ENCODE measurements at places on chromosomes 6 and 20.

DNA sequence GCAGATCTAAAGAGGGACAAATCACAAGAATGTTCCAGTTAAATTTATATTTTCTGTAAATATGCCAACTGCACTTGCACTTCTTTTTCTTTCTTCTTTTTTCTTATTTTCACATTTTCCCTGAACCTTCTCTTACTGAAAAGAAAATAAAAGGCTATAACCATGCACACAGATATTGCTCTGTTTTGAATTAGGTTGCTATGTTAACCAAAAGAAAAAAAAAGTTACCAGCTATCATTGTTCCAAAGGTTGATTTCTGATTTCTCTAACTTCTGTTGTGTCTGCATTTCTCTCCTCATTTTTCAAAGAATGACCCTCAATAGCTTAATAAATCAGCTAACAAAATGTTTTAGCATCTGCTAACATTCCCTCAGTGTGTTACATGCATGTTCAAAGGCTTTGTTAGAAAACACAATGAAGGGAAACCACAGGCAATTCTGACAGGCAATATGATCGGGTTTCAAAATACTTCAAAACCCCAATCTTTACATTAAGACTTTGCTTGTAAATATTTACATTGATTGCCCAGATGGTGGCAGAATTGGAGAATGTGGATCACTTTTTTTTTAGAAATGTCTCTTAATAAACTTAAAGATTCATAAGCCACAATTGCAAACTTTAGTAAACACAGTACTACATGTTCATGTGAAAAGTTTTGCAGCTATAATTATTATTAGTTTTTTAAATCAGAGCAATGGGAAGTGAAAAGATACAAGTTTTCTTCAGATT is 928.3 kb upstream of the FLRT3 start:
- DNase-seq: no peak

GRCh38 chr20:4780245-4780644 is 58.5 kb downstream of the PRND start:
- DNase-seq: no peak

DNA sequence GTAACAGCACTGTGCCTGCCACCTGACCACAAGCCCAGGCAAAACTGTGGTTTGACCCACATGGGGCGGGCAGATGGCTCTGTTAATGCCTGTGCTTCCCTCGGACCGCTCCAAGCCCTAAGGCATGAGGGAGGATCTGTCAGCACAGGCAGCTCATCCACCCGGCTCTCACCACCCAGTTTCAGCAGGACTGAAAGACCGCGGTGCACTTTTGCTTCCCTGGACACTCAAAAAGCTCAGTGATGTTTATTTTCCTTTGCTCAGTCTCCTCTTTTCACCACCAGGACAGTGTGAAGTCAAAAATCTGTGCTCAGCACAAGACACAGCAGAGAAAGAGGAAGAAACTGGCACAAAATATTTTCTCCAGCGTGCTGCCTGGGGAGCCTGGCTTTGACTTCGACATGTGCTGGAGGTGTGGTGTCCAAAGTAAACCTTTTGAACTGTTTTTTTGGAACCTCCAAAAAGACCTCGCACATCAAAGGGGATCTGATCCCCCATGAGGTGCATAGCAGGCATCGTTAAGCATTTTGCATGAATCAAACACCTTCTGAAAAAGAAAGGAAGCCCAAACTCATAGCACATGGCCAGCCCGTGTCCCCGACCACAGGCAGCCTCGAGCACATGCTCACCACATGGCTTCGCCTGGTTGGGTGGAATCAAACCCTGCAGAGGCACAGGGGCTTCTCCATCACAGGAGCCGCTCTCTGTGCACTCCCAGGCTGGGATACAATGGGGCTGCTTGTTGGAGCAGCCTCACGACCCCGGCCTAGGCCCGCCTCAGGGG is 441.7 kb upstream of the JARID2 start:
- DNase-seq: peak; percentile 18

DNA sequence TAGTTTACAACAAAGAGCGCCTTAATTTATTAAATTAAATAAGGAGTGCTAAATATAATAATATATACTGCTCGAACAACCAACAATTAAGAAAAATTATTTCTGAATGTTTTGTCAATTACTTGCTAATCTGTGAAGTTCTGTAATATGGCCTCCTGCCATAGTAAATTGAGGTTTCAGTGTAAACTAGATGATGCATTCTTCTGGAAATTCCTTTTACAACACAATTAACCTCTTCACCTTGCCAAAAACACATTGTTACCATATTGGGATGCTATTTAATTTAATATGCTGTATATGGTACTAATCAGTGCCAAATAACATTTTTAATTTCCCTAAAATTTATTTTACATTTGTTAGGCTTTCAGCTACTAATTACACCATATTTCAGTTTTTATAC is 808.4 kb upstream of the CITED2 start:
- no peak for DNase-seq

DNA sequence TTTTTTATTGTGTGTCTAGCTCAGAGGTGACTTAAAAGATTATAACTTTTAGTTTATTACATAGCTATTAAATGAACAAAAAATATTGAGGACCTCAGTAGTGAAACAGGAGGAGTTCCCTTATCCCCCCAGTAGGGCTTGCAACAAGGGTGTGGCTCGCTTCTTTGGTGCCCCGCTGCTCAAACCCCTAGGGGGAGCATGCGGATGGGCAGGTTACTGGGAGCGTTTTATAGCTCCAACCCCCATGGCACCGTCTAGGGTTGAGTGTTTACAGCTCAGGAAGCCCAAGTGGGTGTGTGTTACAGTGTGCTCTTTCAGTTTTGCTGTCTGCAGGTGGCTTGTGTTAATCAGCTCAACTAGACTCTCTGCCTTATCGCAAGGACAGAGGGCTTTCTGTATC is 1513.7 kb downstream of the GRIK2 start:
- DNase-seq: no peak

- DNase-seq: no peak
Observed at GRCh38 chr6:53892707-53893106, 97.9 kb downstream of the LRRC1 start.

DNA sequence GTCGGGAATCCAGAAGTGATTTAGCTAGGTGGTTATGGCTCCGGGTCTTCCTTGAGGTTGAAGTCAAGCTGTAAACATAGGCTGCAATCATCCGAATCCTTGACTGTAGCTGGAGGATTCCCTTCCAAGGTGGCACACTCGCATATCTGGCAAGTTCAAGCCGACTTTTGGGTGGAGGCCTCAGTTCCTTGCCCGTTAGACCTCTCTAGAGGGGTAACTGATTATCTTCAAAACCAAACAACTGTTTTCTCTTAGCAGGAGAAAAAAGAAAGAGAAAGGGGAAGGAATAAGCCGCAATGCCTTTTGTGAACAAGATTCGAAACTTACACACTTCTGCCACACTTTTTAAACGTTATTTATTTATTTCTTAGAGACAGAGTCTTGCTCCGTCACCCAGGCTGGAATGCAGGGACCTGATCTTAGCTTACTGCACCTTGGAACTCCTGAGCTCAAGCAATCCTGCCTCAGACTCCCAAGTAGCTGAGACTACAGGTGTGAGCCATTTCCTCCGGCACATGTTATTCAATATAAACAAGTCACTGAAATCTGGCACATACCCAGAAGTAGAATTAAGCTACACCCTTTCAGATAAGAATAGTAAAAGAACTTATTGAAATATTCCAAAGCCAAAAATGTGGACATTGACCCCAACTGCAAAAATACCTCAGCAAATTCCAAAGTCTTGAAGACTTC is 76.3 kb downstream of the HFE start:
- no peak for DNase-seq

GRCh38 chr20:32447136-32448027 is 89.3 kb downstream of the ASXL1 start:
- DNase-seq: no peak

DNA sequence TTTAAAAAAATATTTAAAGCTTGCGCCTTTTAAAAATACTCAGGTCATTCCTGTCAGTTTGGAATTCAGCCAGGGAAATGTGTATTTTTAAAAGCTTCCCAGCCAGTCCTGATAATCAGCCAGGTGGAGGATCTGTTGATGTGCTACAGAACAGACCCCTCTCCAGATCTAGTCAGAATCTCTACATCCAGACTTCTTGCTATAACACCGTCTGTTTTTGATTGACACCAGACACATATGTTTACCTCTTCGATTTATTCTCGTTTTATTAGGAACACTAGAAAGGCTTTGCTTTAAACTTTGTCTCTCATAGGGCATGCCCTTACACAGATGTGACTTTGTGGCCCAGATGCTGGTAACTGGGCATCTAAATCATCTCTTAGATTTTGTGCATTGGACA is 11.7 kb downstream of the PARD6B start:
- DNase-seq: no peak

DNA sequence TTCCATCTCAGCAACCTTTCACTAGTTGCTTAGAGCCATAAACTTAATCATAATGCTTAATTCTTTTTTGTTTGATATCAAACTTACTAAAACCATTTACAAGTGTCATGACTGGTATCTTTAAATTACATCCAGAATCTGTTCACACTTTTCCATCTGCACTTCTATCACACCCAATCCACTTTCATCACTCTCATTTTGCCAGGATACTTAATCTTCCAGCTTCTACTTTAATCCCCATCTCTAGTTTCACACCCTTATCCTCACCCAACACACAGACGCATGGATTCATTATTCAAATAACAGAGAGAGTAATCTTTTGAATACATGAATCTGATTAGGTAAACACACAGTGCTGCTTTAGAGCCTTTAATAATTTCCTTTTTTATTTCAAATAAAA is 828.4 kb downstream of the HACE1 start:
- DNase-seq: no peak

DNA sequence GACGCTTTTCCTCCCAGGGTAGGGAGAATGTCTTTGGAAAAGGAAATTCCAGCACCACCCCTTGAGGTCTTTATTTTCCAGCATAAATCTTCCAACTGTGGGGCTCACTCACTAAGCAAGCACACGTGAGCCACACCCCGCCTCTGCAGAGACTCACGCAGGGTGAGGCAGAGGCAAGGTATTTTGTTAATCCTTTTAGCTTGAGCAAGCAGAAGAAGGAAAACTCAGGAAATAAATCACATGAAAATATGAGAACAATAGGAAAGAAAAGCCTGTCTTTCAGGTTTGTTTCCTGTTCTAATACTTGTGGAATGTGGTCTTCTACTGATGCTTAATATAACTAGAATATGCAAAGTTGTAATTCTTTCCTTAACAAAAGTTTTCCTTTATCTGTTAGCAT is 4.1 kb upstream of the PHACTR2 start:
- DNase-seq: no peak

- no peak for DNase-seq
Observed at GRCh38 chr6:38193481-38194281, 374.2 kb downstream of the ZFAND3 start.

DNA sequence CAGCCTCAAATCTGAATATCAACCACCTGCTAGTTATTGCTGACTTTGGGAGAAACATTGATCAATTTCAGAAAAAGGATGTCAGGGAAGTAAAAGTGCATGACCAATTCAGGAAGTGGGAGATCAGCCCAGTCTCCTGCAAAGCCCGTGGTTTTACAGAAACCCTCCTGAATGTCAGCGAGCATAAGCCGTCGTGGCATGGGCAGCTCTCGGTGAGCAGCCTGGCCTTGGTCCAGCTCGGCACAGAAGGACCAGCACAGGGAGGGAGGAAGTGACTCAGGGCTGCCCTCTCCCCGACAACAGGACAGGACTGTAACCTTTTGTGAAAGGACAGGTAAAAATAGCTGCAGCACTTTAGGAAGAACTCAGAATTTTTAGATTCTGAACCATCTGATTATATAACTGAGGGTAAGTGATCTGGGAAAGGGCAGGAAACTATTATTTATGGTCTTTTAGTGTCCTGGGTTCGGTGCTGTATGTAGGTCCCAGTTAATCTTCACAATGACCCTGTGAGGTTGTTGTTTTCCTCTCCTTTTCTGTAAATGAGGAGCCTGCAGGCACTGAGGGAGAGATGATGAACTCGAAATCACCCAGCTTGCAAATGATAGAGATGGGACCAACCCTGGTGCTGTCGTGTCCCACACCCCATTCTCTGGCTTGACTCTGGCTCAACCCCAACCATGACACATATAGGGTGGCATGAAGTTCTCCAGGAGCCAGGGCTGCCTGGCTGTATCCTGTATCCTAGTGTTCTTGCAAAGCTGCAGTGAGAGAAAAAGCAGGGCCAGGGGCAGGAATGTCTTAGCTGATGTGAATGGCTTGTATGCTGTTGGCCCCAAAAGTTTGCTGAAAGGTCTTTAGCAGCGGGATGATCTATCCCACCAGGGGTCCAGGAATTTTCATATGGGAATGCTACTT is 37.6 kb downstream of the NRN1 start:
- peak; percentile 77 for DNase-seq

GRCh38 chr6:33632558-33633039 is 11.5 kb downstream of the ITPR3 start:
- peak; percentile 48 for DNase-seq

DNA sequence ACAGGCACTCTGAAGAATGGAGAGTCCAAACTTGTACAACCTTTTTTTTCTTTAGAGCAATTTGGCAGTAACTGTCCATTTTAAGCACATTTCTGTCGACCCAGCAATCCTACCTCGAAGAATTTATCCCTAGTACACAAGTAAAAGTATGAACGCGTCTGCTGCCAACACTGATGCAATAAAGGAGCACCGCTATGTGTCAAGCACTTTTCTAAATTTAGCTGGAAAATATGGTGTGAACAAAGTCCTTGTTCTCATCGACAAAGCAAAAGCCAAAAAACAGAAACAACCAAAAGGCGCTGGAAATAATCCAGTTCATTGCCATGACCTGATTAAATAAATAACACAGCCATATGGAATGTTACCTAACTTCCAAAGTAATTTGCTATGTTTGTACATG is 1.1 kb downstream of the DPM1 start:
- no peak for DNase-seq

GRCh38 chr20:42474646-42475045 is 715.1 kb downstream of the PTPRT start:
- DNase-seq: no peak

GRCh38 chr20:32510601-32511357 is 74.4 kb downstream of the NOL4L start:
- DNase-seq: no peak

DNA sequence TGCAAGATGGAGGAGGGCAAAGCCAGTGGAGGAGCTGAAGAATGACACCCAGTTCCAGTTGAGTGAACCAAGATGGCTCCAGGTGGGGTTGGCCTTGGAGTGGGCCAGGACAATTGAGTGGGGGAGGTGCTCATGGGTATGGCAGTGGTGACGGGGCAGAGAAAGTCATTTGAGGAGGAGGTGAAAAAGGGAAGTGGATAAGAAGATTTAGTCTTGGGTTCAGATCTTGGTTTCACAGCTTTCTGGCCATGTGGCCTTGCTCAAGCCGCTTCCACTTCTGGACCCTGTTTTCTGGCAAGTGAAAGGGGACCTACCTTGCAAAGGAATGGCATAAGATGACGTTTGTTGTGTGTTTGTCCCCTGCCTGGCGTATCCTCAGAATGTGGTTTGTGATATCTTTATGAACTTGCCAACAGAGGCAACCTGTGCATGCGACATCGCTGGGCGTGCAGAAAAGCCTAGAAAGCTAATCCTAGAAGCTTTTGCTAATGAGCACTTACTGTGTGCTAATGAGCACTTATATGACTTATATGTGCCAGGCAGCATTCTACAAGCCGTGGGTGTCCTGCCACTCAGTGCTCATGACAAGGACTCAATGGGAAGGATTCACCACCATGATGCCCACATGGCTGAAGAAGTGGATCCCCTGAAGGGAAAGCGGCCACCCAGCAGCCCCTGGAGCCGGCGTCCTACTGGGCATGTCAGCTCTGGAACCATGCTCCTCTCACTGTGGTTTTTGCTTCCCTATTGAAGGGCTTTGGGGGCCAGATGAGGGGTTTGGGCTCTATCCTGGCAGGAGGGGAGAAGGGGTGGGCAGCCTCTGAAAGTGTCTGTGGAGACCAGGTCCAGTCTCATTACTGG is 23.6 kb upstream of the STX16 start:
- no peak for DNase-seq

GRCh38 chr20:25223179-25223661 is 24.7 kb upstream of the PYGB start:
- DNase-seq: no peak
